ENCODE measurements at places on chromosomes 4 and X.

DNA sequence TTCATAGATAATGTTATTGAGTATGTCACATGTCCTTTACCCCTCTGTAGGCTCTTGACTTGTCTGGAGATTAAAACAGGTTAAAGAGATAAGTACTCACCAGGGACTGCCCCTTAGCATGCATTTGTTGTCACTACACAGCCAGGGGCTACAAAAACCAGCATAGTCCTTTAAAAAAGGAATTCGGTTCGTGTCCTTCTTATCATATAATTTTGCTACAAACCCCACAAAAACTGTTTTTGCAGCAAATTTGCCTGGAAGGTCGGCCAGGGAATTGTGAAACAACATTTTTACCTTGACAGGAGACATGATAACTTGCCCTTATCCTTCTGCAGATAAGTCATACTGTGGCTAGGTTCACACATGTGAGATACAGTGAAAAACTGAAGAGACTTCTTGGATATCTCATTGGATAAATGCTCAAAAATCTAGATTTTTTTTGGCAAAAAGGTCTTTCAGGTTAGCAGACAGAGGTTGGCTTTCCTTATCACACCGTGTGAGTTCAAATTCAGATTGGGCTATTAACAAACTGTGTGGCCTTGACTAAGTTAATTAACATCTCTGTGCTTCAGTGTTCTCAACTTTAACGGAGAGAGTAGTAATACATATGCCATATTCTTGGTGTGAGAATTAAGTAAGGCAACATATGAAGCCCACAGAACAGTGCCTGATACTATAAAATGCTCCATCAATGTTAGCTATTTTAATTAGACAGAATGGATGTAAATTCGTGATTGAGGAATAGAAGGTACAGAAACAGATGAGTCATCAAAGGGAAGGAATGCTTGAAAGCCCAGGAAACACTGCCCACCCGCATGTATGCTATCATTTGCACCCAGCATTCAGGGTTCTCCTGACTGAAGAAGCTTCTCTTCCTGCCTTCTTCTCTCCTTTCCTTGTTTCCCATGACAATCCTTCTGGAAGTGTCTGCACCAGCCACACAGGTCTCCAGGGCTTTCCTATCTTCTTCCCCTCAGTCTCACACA, 30.0 kb downstream of the FAM9C start:
- no peak for DNase-seq

DNA sequence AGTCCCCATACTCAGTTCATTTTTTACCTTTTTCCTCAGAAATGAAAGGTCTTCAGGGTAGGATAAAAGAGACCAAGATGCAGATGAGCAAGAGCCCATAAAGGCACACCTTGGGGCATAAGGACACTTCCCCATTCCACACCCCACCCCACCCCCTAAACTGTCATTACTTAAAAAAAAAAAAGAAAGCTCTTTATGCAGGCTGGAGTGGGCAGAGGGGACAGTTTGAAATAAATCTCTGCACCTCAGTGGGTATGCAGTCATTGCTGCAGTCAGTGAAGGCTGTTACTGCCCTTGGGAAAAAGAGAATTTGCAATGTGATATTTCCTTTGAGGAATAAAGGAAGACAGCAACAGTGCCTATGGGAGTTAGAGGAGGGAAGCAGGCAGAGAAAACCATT, 137.5 kb downstream of the ANK2 start:
- no peak for DNase-seq

GRCh38 chr4:96955226-96955625, 1115.3 kb downstream of the PDHA2 start:
- DNase-seq = no peak

DNA sequence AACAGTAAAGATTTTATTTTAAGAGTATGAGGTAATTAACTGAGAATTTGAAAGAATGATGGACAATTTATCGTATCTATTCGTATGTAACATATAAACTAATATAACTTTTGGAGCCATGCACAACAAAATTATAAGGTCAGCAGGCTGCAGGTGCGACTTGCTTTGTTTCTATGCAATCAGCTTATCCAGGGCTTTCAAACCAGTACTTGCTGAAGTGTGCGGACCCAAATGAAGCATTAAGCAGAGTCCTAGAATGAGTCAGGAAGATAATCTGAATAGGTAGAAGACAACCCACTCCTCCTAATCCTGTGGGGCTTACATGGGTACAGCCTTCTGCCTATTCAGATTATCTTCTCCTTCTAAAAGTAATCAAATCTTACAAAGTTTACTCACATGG, 2.1 kb downstream of the NSD2 start:
- no peak for DNase-seq

- no peak for DNase-seq
Observed at GRCh38 chr4:115152081-115152480, 38.7 kb upstream of the NDST4 start.

DNA sequence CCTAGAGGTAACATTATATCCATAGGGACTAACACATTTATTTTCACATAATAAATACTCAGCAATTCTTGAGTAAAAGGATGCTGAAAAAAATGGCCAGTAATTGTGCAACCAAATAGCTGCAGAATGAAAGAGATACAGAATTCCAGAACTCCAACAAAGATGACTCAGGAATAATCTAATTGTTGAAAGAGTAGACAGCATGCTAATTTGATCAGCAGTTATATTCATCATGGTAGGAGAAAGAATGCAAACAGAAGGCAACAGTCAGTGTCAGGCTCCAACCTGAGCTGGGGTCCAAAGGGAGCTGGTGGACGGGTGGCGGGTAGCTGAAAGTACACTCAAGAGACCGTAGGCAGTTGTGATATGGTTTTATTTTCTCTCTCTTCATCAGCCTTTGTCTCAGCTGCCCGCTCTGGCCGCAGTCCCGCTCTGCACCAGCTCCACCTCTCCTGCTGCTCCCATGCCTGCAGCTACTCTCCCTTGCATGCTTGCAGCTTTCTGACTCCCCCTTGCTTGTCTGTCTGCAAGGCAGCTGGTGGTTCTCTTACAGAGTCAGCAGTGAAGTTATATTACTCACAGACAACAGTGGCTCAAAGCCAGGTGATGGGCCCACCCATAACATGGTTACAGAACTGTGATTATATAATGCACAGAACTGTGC, 1150.1 kb downstream of the STIM2 start:
- DNase-seq = no peak

- DNase-seq = no peak
Observed at GRCh38 chr4:26991057-26991456, 130.4 kb downstream of the STIM2 start.

DNA sequence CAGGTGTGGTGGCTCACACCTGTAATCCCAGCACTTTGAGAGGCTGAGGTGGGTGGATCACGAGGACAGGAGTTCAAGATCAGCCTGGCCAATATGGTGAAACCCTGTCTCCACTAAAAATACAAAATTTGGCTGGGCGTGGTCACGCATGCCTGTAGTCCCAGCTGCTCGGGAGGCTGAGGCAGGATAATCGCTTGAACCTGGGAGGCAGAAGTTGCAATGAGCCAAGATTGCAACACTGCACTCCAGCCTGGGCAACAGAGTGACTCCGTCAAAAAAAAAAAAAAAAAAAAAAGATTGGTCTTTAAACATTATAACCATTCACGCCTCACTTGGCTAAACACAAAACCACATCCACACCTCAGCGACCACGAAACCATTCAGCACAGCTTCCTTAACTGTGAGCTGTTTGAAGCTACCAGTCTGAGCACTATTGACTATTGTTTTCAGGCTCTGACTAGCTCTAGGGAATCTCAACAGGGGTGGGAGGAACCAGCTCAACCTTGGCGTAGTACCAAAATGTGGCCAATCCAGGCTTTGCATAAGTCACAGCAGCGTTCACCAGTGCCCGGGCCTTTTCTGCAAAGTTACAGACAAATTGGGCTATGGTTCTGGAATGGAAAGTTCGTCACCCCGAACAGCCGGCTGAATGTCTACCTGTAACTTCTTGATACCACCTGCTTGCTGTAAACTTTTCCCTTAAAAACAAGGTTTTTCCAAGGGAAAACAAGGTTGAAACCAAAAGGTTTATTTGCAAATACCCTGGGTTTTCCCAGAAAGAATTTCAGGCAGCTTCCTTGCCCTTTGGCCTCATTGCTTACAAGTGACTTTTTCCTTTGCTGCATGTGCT, 73.6 kb upstream of the DHX15 start:
- no peak for DNase-seq

DNA sequence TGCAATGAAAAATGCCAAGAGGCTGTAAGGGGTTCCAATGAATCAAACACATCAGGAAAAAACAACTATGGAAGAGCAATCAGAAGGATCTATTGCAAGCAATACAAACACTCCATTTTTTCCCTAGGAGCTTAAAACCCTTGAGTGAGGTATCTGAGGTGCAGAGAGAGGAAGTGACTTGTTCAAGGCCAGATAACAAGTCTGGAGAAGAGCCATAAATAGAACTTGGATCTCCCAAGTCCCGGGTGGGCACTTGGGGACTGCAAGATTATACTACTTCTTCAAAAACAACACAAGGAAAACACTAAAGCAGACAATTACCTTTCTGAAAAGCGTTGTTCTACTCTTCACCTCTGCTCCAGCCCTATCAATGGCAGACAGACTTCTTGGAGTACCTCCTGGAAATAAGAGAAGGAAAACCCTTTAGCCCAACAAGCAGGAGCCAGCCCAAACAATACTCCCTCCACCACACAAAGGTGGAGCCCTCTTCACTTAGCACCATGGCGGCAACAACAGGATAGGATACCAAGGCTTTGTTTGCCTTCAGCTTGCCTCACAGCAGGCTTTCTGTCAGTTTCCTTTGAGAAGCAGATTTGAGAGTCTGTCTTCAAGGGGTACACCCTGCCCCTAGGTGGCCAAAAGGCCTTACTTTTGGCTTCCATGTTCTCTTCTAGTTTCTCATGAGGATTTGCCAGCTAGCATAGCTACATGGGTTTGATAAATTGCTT, 26.0 kb downstream of the AIFM1 start:
- DNase-seq = no peak

GRCh38 chr4:16034010-16034748, 49.6 kb downstream of the PROM1 start:
- DNase-seq = no peak

- no peak for DNase-seq
Observed at GRCh38 chrX:43527801-43528200, 128.3 kb upstream of the MAOA start.

Measured in stimulated activated CD8-positive, alpha-beta memory T cell treated with anti-CD3 and anti-CD28 coated beads, Interleukin-7, amount 100 ng/mL, for 24 hours (primary cell).